Mucosa of gallbladder (tissue), 1 donor: ENCODE measurements at places on chromosomes 7 and 10.

DNA sequence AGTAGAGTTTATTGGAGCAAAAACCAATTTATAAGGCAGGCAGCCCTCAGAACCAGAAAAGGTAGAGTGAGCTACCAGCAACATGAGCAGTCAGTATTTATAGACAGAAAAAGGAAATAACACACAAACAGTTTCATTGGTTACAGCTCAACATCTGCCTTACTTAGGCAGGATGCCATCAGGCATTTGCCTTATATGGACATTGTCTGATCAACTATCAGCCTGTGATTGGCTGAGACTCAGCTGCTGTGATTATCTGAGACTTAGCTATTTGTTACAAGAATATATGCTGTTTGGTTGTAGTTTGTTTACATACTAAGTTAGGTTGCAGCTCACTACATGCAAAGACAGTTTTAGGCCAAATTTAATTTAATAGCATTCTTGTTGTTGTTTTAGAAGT is 60.4 kb upstream of the CDK1 start:
- no peak for DNase-seq

DNA sequence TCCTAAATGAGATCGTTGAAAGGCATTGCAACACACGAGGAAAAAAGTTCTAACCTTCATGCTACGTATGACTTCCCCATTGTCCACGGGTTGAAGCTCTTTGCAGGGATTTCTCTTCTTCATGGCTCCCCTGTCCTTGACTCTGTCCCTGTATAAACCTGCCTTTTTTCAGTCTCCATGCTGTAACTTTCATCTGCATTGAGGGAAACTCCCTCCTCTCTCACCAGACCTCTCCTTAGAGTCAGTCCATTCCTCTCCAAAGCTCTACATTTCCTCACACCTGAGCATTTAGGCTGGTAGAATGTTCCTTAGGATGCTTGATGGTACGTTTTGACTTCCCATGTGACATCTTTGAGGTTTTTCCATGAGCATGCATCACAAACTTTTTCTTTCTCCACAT is 134.2 kb upstream of the FAM171A1 start:
- DNase-seq = no peak

GRCh38 chr7:1455241-1455939 is 3.9 kb downstream of the MICALL2 start:
- peak; percentile 74 for DNase-seq

DNA sequence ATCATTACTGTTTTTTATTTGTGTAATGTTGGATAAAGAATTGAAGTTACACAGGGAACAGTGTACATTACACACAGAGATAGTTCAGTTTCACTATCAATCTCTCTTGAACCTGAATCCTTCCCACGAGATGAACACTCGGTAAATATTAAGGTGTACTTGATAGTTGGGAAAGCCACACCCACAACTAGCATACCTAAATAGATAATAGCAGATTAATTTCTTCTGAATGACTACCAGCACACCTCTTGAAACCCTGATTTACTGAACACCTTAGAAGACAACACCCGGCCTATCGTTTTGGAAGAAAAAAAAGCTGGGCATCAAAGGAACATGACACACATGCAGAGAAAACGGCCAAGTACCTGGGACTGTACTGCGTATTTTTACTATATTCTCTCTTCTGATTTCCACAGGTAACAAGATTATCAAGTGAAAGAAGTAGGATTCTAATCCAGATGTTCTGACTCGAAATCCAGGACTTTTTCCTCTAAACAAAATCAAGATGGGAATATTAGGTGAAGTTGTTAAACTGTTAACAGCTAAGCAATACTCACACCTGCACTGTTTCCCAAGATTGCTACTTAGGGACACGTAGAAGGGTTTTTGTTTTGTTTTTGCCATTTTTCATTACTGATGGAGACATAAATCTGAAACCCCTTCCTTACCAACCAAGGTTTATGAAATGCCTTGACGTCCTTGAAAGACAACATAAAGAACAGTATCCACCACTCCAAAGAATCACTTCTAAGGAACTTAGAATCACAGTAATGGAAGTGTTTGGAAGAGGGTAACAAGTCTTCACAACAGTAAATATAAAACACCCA is 1.0 kb downstream of the CCDC186 start:
- DNase-seq = no peak

DNA sequence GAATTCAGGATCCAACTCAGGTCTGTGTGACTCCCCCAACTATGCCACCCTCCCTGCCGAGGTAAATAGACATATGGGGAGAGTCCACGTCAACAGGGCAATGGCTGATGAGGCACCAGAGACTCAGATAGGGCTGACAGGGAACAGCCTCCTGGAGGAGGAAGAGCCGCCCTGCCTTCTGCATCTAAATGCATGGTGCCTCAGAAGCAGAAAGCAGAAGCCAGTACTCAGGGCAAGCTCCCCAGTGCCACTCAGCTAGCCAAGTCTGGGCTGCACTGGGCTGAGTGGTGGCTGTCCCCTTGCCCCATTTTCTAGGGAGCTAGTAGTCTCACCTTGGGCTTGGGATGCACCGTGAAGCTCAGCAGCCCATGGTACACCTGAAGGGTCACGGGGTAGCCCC is 11.0 kb downstream of the RRP12 start:
- no peak for DNase-seq
